Activated CD8-positive, alpha-beta memory T cell treated with anti-CD3 and anti-CD28 coated beads for 1 hour (primary cell): ENCODE measurements at places on chromosomes 2 and 18.

- no peak for DNase-seq
Observed at GRCh38 chr18:36635414-36636096, 193.2 kb downstream of the TPGS2 start.

DNA sequence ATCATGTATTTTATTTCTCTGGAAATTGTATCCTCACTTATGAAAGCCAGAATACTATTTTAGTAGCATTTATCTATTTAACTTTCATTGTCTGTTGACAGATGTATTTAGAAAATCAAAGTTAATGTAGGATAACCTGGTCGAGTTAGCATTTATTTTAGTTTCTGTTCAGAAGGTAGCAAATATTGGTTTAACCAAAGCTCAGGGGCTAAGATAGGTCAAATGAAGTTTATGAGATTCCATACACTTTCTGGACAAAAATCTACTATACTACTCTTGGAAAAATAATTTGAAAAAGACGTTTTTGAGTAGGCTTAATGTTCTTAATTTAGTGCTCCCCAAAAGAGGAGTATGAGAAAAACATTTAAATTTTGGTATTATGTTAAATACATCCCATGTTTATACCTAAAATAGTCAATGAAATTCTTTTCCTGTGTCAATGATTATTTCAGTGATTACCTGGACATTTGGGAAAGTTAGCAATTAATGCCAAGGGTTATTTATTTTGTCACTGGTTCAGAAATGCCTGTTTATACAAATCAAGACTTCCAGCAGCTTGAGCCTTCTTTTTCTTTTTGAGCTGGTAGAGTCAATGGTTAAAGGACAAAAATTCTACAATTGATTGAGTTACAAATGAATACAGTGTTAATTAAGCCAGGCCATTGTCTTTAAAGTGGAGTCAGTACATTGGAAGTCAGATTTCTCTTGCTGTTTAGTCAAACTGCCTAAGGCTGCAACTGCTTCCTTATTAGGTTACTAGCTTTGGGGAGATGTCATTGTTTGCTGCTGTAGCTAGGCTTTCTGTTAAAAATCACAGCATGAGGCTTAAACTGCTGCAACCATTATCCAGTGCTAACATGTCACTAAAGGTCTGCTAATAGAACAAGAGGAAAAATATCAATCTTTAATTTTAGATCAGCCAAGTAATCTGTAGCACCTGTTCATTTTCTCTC, 182.3 kb downstream of the CAMKMT start:
- no peak for DNase-seq

- DNase-seq, result no peak
Observed at GRCh38 chr18:59478591-59478990, 119.5 kb upstream of the LMAN1 start.

GRCh38 chr2:182818501-182818900, 47.9 kb downstream of the FRZB start:
- DNase-seq, result no peak

DNA sequence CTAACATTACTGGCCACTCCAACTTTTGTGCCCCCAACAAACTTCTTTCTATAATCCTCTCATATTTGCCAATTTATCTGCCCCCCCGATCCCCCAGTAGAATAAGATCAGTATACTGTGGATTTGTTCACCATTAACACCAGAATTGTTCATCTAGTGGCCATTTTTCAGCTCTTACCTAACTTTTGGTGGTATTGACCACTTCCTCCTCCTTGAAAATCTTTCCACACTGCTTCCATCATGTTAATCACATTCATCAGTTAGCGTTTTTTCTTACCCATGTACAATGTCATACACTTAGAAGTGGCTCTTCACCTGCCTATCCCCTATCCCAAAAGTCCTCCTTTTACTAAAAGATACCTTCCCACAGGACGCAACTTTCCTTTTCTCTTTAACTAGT, 6.1 kb downstream of the IMPACT start:
- no peak for DNase-seq

- no peak for DNase-seq
Observed at GRCh38 chr2:43184339-43184895, 42.0 kb downstream of the ZFP36L2 start.

DNA sequence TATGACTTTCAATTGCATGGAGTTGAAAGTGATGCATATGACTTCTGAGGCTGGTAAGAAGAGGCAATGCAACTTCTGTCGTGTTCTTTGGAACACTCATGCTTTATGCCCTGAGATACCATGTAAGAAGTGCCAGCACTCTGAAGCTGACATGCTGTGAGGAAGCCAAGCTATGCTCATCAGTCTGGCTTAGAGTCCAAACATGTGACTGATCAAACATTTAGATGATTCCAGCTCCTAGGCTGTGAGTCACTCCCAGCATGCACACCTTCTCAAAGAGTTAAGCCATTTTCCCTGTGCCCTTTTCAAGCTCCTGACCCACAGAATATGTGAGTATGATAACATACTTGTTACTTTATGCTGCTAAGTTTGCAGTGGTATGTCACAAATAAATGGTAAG, 15.8 kb upstream of the VRK2 start:
- DNase-seq, result no peak

GRCh38 chr2:128347701-128348539, 29.3 kb upstream of the HS6ST1 start:
- DNase-seq, result no peak

- DNase-seq, result no peak
Observed at GRCh38 chr2:128789776-128790455, 471.2 kb upstream of the HS6ST1 start.

- DNase-seq, result no peak
Observed at GRCh38 chr2:218814540-218815243, 16.9 kb downstream of the PRKAG3 start.

- no peak for DNase-seq
Observed at GRCh38 chr2:166381-166780, 97.5 kb downstream of the SH3YL1 start.

DNA sequence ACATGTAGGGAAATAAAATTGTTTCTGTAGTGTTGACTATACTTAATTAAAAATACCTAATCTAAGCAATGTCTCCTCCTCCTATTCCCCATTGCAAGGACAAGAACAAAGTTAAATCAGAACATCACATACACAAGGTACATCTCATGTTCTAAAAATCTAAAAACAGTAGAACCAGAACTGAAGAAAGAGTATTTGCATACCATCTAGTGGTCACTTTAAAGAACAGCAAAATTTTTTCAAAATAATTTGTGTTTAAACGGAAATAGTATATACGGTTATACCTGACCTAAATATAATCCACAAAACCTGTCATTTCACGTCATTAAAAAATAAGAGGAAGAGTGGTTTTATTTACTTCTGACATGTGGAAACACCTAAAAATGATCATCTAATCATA, 294.3 kb upstream of the KCNH7 start:
- no peak for DNase-seq

DNA sequence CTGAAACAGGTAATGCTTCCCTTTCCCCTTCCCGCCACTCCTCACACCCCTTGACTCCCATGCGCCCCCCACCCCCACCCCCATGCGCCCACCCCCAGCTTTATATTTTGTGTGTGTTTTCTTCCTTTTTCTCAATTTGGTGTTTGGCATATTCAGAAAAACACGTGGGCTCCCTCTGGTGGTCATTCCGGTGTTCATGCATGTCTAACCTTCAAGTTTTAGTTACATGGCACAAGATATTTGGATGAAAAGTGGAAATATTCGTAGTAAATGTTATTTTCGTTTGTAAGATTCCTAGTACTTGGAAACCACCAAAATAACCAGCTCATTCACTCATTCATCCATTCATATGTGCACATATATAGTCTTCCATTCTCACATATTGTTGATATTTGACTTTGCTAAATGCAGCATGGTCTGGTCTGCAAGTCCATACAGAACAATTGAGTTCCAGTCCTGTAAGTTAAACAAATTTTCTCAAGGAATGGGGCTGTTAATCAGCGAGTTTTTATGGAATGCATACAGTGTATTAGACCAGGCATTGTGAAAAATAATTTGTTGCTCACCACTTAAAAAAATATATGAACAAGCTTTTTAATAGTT, 143.6 kb upstream of the MAP3K20 start:
- peak; percentile 17 for DNase-seq

DNA sequence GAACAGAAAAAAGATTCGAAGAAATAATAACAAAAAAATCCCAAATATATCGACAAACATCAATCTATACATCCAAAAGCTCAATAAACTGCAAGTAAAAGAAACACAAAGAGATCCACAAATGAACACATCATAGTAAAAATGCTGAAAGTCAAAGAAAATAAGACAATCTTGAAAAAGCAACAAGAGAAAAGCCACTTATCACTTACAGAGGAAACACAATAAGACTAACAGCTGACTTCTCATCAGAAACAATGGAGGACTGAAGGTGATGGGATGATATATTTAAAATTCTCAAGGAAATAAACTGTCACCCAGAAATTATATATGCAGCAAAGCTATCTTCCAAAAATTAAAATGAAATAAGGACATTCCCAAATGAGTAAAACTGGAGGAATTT, 140.3 kb downstream of the NDUFA10 start:
- no peak for DNase-seq

DNA sequence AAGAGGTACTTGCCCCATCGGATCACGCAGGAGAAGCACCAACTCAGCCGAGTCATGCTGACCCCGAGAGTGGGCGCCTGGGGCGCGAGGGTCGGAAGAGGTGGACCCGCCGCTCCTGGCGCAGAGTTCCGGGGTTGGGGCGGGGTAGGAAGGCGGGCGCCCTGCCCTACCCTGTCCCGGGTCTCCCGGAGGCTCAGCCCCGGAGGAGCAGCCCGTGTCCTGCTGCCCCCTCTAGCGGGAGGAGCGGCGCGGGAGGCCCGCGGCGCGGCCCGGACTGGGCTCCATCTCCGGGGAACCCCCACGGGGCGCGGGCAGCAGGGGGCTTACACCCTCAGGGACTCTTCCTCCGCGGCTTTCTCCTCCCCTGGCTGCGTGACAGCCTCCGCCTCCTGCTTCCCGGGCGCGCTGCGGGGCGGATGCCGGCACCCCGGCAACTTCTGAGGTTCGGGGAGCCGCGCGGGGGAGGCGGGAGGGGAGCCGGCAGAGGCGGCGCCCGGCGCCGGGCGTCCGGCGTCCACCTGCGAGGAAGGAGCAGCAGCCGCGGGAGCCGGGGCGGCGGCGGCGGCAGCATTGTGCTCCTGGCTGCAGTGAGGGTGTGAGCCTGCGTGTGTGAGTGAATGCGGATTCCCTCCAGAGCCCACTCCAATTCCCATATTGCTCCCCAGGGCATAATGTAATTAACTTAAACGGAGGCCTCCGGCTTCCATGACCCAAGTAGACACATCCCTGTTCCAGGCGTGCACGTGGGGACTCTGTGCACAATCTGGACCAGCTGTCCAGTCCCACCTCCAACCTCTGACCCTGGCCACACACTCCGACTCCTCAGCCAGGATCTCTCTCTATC, 7.6 kb upstream of the TNS1 start:
- DNase-seq, result no peak

- no peak for DNase-seq
Observed at GRCh38 chr2:215288112-215288815, 23.6 kb upstream of the ATIC start.

DNA sequence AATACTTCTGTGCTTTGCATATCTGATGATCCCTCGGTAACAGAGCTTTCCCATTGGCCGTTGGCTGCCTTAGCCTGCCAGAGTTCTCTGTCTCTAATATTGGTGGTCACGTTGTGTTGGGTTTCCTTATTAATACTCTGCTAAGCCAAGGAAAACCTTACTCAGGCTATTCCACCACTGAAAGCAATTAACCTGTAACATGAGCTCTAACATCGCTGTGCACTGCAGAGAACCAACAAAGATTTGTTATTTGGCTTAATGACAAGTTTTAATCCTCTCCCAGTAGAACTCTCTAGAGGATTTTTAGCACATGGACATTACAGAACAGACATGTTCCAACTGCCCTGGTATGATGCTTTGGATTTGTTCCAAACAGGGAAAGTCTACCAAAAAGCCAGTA, 825.9 kb upstream of the POU3F3 start:
- no peak for DNase-seq

GRCh38 chr2:219661955-219662395, 34.5 kb downstream of the SLC4A3 start:
- DNase-seq, result no peak

GRCh38 chr2:85853499-85854165, 35.2 kb downstream of the ST3GAL5 start:
- DNase-seq, result no peak

GRCh38 chr2:112081262-112081661, 26.2 kb downstream of the TMEM87B start:
- DNase-seq, result no peak

GRCh38 chr2:152415796-152416195, 80.8 kb downstream of the FMNL2 start:
- DNase-seq, result no peak

- no peak for DNase-seq
Observed at GRCh38 chr2:237482485-237482884, 4.6 kb upstream of the MLPH start.

GRCh38 chr2:143901185-143901842, 618.6 kb downstream of the ZEB2 start:
- no peak for DNase-seq

- DNase-seq, result no peak
Observed at GRCh38 chr2:235149240-235149659, 197.4 kb downstream of the SH3BP4 start.
